Astrocyte (in vitro differentiated cells and primary cell): ENCODE measurements at places on chromosomes 1 and 21.

DNA sequence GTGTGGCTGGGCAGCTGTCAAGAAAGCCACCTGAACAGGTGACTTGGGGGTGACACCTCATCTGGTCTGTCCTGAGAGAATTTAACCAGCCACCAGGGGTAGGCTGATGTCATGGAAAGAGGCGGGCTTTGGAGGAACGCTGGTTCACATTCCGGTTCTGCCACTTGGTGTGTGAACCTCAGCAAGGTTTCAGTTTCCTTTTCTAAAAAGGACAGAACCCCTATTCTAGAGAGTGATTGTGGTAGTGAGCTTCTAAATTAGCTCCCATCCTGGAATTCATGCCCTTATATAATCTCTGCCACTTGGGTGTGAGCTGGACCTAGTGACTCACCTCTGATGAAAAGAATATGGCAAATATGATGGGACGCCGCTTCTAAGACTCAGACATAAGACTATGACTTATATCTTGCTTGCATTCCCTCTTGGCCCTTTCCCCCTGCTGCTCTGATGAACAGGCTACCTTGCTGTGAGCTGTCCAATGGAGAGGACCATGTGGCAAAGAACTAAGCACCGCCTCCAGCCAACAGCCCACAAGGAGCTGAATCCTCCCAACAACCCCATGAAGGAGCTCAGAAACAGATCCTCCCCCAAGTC is 332.1 kb downstream of the RRAGC start:
- H3K27ac ChIP-seq, result no peak overlapping the region
- H3K27me3 ChIP-seq, result no peaks in the 10 kb centered on the region
- H3K36me3 ChIP-seq, result no peaks in the 10 kb centered on the region
- no peak for DNase-seq

GRCh38 chr1:1290238-1290731 is 10.0 kb downstream of the SCNN1D start:
- H3K36me3 ChIP-seq, result no peaks in the 10 kb centered on the region
- no peak overlapping the region for H3K4me3 ChIP-seq
- H3K27me3 ChIP-seq, result no peaks in the 10 kb centered on the region
- DNase-seq, result no peak
- no peak overlapping the region for H3K27ac ChIP-seq
- H3K4me1 ChIP-seq, result no peaks in the 10 kb centered on the region

- DNase-seq, result no peak
- H3K4me1 ChIP-seq, result peaks cover 71% of the 10 kb centered on the region
- H3K36me3 ChIP-seq, result peaks cover 2% of the 10 kb centered on the region
- no peaks in the 10 kb centered on the region for H3K27me3 ChIP-seq
- no peak overlapping the region for H3K4me3 ChIP-seq
These were observed 17.7 kb downstream of the DHRS3 start for GRCh38 chr1:12600335-12600734.

DNA sequence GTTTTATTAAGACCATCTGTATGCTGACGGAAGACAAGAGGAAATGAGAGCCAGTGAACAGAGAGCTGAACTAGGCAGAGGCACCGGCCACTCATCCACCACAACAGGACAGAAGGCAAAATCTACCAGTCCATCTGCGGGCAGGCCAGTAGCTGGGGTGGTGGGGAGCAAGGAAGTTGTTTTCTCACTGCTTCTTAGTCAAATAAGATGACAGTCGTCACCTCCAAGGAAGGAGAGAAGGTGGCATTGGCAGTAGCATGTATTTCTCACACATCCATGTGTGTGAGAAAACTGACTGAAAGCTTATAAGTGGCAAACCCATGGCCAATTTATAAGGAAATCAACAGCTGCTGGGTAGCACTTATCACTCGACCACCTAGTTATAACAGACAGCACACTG is 8.2 kb downstream of the TTC13 start:
- H3K4me3 ChIP-seq, result no peak overlapping the region
- no peaks in the 10 kb centered on the region for H3K27me3 ChIP-seq
- DNase-seq, result no peak
- no peak overlapping the region for H3K27ac ChIP-seq
- H3K36me3 ChIP-seq, result no peaks in the 10 kb centered on the region

GRCh38 chr1:236020359-236021219 is 44.3 kb downstream of the NID1 start:
- H3K36me3 ChIP-seq, result peaks cover 20% of the 10 kb centered on the region
- H3K4me1 ChIP-seq, result no peaks in the 10 kb centered on the region

GRCh38 chr1:110243574-110243973 is 33.5 kb downstream of the KCNC4 start:
- H3K27ac ChIP-seq, result no peak overlapping the region
- DNase-seq, result no peak
- H3K27me3 ChIP-seq, result peaks cover 14% of the 10 kb centered on the region
- no peaks in the 10 kb centered on the region for H3K36me3 ChIP-seq

- H3K4me3 ChIP-seq, result no peak overlapping the region
- no peaks in the 10 kb centered on the region for H3K4me1 ChIP-seq
- no peaks in the 10 kb centered on the region for H3K27me3 ChIP-seq
- no peak for DNase-seq
- no peaks in the 10 kb centered on the region for H3K36me3 ChIP-seq
These were observed 80.4 kb downstream of the AJAP1 start for GRCh38 chr1:4734791-4735190.

- no peak for DNase-seq
- no peaks in the 10 kb centered on the region for H3K4me1 ChIP-seq
- H3K36me3 ChIP-seq, result no peaks in the 10 kb centered on the region
- no peak overlapping the region for H3K27ac ChIP-seq
These were observed 161.5 kb downstream of the TBX15 start for GRCh38 chr1:118826669-118827068.

DNA sequence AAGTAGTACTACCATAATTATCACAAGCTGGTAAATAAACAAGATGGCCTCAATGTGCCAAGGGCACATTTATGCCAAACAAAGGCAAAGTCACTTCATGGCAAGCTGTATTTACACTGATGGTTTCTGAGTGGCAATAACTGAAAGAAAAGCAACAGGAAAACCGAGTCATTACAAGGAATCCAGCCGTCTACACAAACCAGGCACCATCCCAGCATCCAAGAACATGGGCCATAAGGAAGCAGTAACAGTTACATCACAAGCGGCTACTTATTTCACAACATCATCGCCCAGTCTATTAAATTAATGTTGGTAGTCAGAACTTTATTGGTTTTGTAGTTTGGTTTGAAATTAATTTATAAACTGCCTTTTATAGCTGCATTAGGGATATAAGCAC is 214.2 kb downstream of the RERE start:
- DNase-seq, result no peak
- no peaks in the 10 kb centered on the region for H3K4me1 ChIP-seq
- H3K27me3 ChIP-seq, result no peaks in the 10 kb centered on the region
- H3K36me3 ChIP-seq, result no peaks in the 10 kb centered on the region
- no peak overlapping the region for H3K27ac ChIP-seq

- peak overlapping the region; percentile 51 for H3K27ac ChIP-seq
- no peak overlapping the region for H3K4me3 ChIP-seq
- peaks cover 12% of the 10 kb centered on the region for H3K4me1 ChIP-seq
- H3K27me3 ChIP-seq, result no peaks in the 10 kb centered on the region
- DNase-seq, result peak; percentile 96
These were observed 91.2 kb upstream of the KCTD3 start for GRCh38 chr1:215475796-215476481.

GRCh38 chr1:30058970-30059369 is 664.4 kb downstream of the MATN1 start:
- H3K4me1 ChIP-seq, result peaks cover 2% of the 10 kb centered on the region
- H3K36me3 ChIP-seq, result no peaks in the 10 kb centered on the region
- H3K27me3 ChIP-seq, result peaks cover 9% of the 10 kb centered on the region
- H3K27ac ChIP-seq, result no peak overlapping the region
- peak; percentile 80 for DNase-seq

- H3K27me3 ChIP-seq, result no peaks in the 10 kb centered on the region
- DNase-seq, result peak; percentile 27
- H3K4me3 ChIP-seq, result no peak overlapping the region
- peaks cover 9% of the 10 kb centered on the region for H3K36me3 ChIP-seq
These were observed 5.9 kb upstream of the NUF2 start for GRCh38 chr1:163315773-163316374.

DNA sequence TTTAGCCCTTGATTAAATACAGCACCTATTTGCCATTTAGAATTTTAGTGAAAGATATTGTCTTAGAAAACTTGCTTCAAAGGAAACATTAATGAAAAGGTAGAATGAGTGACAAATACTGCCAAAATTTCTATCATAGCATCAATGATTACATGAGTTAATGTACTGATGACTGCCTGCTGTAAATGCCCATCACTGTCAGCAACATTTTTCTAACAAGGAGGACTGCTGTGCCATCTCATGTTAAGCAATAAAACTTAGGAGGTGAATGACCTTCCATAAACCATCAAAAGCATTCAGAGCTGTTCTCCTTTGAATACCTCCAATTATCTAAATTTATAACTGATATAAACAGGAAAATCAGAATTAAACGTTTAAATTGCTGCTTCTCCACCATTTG is 54.3 kb downstream of the GRIK1 start:
- H3K4me1 ChIP-seq, result no peaks in the 10 kb centered on the region
- DNase-seq, result no peak
- no peak overlapping the region for H3K4me3 ChIP-seq
- H3K36me3 ChIP-seq, result no peaks in the 10 kb centered on the region
- H3K27ac ChIP-seq, result no peak overlapping the region

- DNase-seq, result no peak
- H3K4me3 ChIP-seq, result no peak overlapping the region
- no peaks in the 10 kb centered on the region for H3K4me1 ChIP-seq
- no peak overlapping the region for H3K27ac ChIP-seq
These were observed 153.5 kb upstream of the CSF3R start for GRCh38 chr1:36636206-36636605.

DNA sequence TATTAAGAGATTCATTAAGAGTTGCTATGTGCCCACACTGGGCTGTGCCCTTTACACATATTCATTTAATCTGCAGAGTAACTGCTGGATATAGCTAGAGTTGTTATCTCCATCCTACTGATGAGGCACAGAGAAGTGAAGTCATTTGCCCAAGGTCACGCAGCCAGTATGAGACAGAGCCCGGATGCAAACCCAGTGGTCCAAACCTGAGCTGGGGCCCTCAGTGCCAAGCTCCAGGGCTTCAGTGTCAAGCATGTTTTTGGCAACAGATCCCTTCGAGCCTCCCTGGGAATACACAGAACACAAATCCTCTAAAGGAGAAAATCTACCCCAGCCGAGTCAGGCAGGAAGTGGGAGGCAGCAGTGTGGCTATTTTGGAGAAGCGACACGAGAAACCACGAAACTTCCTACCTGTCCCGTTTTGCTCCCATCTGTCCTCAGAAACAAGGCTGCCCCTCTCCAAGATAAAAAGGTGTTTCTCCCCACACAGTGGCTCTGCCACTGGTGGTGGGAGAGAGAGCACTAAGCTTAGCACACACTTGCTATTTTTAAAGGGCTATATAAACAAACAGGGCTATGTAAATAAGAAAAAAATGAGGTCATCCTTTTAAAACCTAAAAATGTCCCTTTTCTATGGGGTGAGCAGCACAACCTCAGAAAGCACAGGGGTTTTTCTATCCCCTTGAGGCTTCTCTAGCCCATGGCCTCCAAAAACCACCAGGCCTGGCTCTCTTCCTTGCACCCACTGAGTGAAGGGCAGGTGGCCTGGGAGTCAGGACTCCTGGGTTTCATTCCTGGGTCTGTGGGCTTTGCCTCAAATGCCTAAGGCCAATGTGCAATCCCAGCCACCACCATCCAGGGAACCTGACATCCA is 138.6 kb upstream of the EDN2 start:
- peaks cover 2% of the 10 kb centered on the region for H3K36me3 ChIP-seq
- no peak overlapping the region for H3K27ac ChIP-seq

DNA sequence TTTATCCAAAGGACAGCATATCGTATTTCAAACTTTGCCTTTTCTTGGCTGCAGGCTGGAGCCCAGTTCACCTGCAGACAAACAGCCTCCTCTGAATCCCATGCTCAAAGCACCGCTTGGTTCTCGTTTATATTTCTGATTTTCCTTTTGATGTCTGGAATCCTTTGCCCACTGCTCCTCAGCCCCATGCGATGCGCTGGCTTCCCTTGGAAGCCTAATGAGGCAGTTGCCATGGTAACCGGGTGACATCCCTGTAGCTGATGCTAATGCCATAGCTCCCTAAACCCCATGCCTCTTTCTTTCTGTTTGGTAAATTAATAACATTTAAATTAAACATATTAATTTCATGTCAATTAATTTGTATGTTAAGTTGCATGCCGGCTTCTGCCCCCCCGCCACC is 327.1 kb downstream of the PRDM2 start:
- H3K4me3 ChIP-seq, result no peak overlapping the region
- DNase-seq, result no peak
- H3K36me3 ChIP-seq, result no peaks in the 10 kb centered on the region
- no peak overlapping the region for H3K27ac ChIP-seq

DNA sequence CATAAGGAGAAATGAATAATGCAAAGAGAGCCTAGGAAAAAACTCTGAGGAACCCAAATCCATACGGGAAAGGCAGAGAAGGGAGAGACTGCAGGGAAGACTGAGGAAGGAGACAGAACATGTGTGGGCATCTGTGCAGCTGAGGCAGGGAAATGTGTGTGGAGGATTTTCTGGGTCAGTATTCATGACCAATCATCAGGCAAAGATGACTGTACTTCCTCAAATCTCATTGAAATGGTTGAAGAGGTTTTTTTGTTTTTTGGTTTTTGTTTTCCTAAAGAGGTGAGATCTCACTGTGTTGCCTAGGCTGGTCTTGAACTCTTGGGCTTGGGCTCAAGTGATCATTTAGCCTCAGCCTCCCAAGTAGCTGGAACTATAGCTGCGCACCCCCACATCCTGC is 15.7 kb downstream of the DIP2A start:
- no peak for DNase-seq
- H3K4me3 ChIP-seq, result no peak overlapping the region
- H3K36me3 ChIP-seq, result no peaks in the 10 kb centered on the region
- H3K27me3 ChIP-seq, result no peaks in the 10 kb centered on the region
- H3K4me1 ChIP-seq, result no peaks in the 10 kb centered on the region

DNA sequence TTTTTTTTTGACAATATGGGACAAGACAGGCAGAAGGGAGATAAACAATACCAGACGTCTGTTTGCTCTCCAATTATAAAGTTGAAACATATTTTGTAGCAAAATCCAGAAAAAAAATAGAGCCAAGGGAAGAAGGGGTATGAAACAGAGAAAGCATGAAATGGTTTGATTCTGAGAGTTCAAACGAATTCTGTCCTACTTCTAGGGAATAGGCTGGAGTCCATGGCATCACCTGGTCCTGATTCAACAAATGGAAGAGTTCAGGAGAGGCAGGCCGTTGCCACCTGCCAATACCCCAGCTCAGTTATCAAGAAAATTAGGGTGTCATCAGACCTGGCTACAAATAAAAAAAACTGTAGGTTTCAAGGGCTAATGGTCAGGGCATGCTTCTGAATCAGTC is 71.8 kb downstream of the CLSTN1 start:
- DNase-seq, result no peak
- H3K36me3 ChIP-seq, result peaks cover 7% of the 10 kb centered on the region
- H3K4me3 ChIP-seq, result no peak overlapping the region
